ENCODE measurements at places on chromosomes 3 and 15.
A peak's percentile ranks its signal among the peaks of the same experiment; 100 is the strongest.

- DNase-seq = no peak
Measured at GRCh38 chr3:180402471-180403073, 199.4 kb upstream of the TTC14 start.

DNA sequence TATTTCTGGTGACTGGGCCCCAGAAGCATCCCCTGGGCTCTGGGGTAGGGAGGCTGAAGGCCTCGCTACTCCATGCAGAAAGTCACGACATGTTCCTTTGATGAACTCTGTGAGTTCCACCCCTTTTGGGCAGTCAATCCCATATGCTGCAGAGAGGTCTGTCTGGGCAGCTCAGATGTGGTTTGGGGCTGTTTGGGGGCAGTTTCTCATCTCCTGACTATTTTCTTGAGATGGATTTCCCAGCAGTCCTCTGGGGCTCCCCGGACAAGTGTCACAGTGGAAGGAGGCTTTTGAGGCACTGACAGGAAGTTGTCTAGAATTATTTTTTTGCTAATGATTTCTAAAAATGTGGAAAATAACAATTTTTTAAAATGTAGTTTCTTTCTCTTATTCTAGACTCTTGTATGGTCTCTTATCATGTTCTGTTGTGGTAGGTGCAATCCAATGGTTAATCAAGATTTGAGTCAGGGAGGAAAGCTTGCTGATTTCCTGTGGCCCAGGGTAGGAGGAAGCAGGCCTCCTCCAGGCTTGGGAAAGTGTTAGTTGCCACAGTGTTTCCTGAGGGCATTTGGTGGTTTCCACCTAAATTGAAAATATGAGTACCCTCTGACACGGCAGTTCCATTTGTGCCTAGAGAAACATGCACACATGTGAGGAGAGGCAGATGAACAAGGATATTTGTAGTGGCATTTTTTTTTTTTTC, 19.9 kb upstream of the TATDN2 start:
- no peak for DNase-seq

- DNase-seq = no peak
Measured at GRCh38 chr3:173660645-173661299, 263.2 kb downstream of the NLGN1 start.

GRCh38 chr3:173793963-173794362, 396.4 kb downstream of the NLGN1 start:
- DNase-seq = no peak

- DNase-seq = no peak
Measured at GRCh38 chr3:149101641-149102040, 15.3 kb upstream of the HLTF start.

GRCh38 chr3:3448468-3448867, 269.0 kb upstream of the CRBN start:
- no peak for DNase-seq

DNA sequence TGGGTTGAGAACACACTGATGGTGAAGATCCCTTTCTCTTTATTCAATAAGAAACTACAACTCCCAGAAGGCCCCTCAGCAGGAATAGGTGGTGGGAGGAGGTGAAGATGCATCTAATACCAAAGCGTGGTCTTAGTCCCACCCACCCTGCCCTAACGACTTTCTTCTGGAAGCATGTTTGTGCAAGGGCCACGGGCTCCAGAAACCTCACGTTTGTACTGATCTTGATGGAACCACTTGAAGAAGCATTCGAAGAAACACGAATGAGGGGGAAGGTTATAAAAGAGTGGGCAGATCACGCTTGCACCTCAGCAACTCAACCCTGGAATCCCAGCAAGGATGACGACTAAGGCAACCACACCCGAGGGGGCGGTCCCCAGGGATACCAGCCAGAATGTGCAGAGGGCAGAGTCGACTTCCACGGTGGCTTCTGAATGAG, 10.6 kb upstream of the SLC25A36 start:
- DNase-seq = no peak

DNA sequence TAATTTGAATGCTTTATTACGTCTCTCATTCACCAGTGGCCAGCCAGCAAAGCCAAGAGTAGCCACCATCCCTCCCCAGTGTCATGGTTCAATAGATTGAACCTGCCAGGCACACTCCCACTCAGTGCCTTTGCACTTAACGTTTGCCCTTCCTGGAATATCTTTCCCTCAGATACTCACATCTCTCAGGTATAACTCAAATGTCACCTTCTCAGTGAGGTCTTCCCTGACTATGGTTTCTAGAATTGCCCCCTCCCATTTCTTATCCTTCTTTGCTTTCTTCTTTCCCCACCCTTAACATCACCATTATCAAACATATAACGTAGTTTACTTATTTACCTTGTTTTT, 293.8 kb downstream of the LRTM1 start:
- no peak for DNase-seq

- no peak for DNase-seq
Measured at GRCh38 chr15:80804970-80805495, 25.9 kb downstream of the CEMIP start.

- no peak for DNase-seq
Measured at GRCh38 chr15:62474771-62475124, 309.7 kb upstream of the C2CD4B start.

DNA sequence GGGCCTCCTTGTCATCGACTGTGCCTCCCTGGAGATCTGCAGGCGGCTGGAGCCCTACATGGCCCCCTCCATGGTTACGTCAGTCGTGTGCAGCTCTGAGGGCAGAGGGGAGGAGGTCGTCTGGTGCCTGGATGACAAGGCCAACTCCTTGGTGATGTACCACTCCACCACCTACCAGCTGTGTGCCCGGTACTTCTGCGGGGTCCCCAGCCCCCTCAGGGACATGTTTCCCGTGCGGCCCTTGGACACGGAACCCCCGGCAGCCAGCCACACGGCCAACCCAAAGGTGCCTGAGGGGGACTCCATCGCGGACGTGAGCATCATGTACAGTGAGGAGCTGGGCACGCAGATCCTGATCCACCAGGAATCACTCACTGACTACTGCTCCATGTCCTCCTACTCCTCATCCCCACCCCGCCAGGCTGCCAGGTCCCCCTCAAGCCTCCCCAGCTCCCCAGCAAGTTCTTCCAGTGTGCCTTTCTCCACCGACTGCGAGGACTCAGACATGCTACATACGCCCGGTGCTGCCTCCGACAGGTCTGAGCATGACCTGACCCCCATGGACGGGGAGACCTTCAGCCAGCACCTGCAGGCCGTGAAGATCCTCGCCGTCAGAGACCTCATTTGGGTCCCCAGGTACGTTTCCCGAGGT, 146.5 kb downstream of the LRRK1 start:
- no peak for DNase-seq

GRCh38 chr3:54004335-54004734, 112.7 kb upstream of the SELENOK start:
- no peak for DNase-seq

DNA sequence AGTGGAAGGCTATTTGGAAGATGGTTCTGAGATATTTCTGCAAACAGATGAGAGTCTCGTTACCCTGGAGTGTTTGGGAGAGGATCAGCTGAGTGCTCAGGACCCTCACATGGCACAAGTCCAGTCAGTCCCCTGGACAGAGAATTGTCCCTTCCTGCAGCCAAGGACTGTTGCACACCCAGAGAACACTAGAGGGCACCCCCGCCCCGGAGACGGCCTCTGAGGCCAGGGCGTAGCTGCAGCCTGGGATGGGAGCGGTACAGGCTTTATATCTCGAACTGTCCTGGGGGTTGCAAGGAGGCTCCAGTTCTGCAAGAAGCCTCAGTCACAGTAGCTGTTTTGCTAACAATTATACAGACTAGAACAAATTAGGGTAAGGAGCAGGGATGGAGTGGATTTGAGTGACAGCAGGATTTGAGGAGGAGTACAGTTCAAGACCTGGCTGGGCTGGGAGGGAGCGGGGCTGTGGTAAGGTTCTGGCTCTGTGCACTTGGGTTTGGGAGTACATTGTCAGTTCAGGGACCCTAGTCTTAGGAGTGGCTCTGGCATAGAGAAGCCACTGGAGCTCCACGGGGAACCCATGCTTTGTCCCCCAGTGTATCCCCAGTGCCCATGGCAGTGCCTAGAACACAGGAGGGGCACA, 67.6 kb upstream of the HACD2 start:
- peak; percentile 22 for DNase-seq

DNA sequence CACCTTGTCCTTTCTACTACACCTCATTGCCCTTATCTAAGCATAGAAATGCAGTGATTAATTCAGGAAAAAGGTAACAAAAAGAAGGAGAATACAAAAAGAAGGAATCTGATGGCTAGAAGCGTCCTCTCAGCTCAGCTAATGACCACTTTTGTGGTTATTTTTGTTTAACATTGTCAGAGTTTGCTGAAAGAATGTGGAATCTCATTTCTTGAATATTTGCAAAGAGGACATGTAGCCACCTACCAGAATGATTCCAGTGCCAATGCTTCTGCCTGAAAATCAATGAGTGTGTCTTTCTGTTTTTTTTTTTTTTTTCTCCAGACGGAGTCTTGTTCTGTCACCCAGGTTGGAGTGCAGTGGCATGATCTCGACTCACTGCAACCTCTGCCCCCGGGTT, 24.5 kb downstream of the NANOGP8 start:
- DNase-seq = no peak

DNA sequence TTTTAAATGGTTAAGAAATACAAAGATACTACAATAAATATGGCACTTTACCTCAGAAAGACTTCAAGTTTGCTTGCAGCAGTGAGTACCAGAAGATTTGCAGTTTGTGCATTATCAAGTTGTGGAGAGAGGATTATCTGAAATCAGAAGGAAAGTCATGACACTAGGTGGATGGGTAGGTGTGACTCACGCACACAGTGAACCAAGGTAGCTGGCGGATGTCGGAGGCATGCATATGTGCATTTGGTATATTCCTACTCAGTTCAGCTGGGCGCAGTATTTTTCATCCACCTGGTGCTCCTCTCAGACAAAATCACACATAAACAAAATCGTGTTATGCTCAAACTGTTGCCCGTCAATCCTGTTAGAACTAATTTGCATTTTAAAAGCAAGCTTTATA, 351.0 kb downstream of the IGSF11 start:
- no peak for DNase-seq

GRCh38 chr3:27590437-27591298, 106.5 kb upstream of the SLC4A7 start:
- DNase-seq = no peak

DNA sequence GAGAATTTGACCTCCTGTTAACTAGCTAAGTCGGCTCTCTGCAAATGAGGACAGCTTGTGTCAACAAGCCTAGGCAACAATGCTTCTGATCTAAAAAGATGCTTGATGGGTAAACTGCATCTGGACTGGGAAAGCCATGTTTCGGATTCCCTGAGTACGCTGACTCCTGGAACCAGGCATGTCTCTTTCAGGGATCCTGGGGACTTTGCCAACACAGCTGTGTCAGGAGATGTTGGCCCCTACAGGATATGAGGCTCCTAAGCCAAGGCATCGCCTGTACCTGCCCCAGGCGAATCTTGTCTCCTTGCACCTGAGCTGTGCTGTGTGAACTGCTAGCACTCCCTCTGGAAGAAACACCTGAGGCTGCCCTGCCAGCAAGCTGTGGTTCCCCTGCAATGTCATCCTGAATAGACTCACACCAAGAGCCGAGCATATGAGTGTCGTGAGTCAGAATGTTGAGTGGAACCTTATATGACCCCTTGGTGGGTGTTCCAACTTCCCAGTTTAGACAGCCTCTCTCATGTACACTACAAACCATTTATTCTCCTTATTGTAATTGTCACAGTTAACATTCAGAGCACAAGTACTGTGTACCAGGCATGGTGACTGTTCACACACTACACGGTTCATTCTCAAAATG, 17.0 kb downstream of the EOGT start:
- no peak for DNase-seq

GRCh38 chr3:4711680-4711992, 218.5 kb downstream of the ITPR1 start:
- DNase-seq = no peak

DNA sequence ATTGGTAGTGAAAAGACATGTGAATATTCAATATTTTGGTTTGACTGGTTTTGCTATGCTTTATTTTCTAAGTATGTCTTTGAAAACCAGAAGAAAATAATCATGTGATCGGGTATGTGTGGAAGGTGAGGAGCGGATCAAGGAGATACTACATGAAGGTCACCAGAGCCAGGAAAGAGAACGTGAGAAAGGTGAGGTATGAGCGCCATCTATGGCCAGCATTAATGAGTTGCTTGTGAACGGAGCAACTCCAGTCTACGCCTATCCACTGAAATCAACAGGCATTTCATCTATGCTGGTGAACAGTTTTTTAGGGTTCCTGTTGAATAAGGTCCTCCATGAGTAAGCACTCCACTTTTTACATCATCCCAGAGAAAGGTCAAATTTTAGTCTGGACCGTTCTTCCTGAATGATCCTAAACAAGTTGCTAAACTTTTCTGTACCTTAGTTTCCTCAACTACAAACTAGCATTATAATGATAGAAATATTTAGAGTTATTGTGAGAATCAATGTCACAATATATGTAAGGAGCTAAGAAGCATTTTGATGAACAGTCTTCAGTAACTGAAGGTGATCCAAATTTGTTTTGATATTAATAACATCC, 1435.2 kb upstream of the CADM2 start:
- no peak for DNase-seq

DNA sequence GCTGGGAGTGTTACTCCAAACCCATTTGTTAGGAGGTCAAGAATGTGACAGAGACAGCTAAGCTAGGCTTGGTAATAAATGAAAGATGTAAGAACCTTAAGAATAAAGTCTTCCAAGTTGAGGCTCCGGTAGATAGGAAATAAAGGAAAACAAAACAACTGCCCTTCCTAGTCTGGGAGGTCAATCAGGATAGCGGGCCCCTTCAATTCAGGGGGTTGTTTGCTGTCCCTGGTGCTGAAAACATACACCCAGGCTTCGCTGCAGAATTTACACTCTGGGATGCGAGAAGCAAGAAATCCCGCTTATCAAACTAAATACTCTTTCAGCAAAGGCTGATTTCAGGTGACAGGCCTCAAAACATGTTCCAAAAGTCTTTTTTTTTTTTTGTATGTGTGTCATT, 393.4 kb downstream of the NTRK3 start:
- DNase-seq = no peak

DNA sequence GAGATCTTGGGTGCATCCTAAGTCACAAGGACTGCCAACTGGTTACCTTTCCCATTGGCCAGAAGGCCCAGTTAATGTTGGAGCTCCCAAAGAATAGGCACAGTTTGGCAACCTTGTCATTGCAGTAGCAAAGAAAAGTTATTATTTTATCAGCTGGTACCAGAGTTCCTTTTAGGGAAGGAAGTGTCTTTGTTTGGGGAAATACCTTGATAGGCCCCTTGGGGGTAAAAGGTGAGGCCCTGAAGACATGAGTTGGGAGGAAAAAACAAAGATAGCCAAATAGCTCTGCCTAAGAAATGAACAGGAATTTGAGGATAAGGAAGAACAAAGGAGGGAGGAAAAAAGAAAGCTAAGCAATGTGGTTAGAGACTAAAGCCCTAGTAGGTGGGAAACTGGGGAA, 85.8 kb downstream of the ANP32A start:
- DNase-seq = no peak

- DNase-seq = no peak
Measured at GRCh38 chr15:100234158-100235029, 107.4 kb downstream of the ADAMTS17 start.

- no peak for DNase-seq
Measured at GRCh38 chr3:158722108-158722507, 10.1 kb downstream of the RARRES1 start.

GRCh38 chr15:75163150-75163564, 38.5 kb upstream of the C15orf39 start:
- no peak for DNase-seq

Measured in substantia nigra (tissue), 51 donors.